ENCODE measurements at places on chromosomes 12 and 14. TPM values are rescaled to one million over a fixed set of nuclear protein-coding genes. Genes with fewer than 3 reads are reported as not detected.

The PLCZ1 gene
- total RNA-seq, result not detected

The OTX2 gene
- total RNA-seq, result not detected

The HOXC12 gene
- not detected for total RNA-seq

The KCNK13 gene
- total RNA-seq, result 0.92 TPM

The VPS29 gene
- total RNA-seq, result 77.7 TPM

The GALNT16 gene
- 15.8 TPM for total RNA-seq

DNA sequence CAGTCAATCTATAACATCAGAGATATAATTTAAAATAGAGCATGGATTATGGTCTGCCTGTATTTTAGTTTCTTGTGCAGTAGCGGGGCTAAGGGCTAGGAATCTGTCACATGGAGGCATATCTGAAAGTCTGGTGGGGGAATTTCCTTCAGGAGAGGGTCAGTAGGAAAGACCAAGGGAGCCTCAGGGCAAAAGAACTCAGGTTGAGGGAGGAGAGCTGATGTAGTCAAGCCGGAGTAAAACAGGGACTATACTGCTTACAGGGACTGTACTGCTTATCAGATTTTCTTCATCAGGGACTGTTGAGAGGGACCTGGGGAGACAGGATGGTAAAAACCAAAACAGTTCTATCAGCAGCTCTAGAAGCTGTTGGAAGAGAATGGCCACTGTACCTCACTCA lies 82.0 kb upstream of the CPM start:
- no peak for DNase-seq

DNA sequence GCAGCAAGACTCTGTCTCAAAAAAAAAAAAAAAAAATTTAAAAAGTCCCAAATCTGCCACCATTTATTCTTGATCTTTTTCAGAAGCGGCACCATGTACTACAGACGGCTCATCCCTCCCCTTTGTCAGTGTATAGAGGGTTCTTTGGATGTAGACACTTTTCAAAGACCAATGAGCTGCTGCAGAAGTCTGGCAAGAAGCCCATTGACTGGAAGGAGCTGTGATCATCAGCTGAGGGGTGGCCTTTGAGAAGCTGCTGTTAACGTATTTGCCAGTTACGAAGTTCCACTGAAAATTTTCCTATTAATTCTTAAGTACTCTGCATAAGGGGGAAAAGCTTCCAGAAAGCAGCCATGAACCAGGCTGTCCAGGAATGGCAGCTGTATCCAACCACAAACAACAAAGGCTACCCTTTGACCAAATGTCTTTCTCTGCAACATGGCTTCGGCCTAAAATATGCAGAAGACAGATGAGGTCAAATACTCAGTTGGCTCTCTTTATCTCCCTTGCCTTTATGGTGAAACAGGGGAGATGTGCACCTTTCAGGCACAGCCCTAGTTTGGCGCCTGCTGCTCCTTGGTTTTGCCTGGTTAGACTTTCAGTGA lies 6.5 kb upstream of the ACACB start:
- DNase-seq, result no peak

- DNase-seq, result no peak
Observed at GRCh38 chr12:122422730-122423257, 325 bp upstream of the CLIP1 start.

DNA sequence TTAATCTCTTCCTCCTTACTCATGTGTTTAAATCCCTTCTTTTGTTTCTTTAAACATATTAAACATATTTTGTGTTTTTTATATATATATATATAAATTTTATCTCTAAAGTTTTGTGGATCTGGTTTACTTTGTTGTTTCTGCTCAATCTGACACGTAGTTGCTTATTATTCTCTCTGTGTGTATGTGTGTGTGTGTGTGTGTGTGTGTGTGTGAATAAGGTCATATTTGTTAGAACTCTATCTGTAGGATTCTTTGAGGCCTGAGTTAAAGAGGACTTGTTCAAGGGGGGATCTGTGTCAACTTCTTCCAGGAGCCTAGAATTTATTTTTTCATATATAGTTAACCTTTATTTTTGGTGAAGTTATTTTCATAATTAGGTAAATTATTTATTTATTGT lies 2.7 kb downstream of the GPR65 start:
- no peak for DNase-seq

GRCh38 chr12:15527201-15528080 lies 205.1 kb downstream of the PTPRO start:
- DNase-seq, result no peak

DNA sequence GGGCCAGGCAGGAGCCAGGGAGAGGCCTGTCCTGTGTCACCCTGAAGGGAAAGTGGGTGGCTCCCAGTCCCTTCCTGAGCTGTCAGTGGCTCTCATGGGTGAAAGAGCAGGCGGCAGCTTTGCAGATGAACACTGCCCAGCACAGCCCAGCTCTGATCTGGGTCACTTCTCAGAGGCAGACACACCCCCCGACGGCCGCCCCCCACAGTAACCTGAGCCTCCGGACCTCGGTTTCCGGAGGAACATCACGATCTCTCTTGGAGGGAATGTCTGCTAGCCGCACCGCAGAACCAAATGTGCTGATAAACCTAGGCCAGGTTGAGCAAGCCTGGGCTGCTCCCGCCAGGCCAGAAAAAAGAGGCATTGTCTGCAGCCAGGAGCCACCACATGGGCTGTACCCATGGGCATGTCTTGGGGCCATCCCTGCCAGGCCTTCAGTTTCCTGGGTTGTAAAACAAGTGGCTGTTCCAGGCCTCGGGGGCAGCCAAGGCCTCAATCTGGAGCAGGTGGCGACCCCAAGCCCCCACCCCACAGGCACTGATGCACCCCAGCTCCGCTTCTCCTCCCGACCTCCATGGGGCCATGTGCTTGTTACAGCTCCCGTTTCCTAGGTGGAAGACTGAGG lies 57.6 kb downstream of the NCOR2 start:
- DNase-seq, result no peak

DNA sequence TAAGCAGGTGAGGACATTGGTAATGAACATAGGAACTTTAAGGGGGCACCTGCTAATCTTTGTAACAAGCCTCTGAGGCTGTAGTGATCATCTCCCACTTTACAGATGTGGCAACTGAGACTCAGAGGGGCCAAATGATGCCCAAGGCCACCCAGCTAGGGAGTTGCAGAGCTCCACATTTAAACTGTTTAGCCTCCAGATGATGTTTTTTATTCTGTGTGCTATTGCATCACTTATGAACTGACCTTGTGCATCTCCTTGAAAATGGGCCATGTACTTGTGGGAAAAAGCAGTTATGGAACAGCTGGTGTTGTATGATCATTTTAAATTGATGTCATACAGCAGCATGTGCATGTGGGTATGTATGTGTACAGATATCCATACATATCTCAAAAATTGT lies 41.4 kb downstream of the TPCN1 start:
- no peak for DNase-seq

DNA sequence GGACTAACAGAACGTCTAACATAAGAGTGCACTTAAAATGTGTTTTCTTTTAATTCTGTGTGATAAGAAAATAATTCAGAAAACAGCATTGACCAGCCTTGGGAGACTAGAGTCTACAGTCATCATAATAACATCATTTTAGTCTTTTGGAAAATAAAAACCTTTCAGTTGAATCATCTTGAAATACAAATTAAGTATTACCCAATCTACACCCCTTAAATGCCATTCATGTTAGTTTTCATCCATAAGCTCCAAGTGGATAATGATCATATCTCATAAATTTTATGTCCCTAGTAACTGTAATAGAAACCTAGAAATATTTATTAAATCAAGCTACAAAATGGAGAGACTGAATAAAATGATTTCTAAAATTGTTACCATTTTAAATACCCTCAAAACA lies 32.4 kb downstream of the EPS8 start:
- DNase-seq, result no peak

- DNase-seq, result no peak
Observed at GRCh38 chr12:12718381-12718759, 1.2 kb downstream of the CDKN1B start.

DNA sequence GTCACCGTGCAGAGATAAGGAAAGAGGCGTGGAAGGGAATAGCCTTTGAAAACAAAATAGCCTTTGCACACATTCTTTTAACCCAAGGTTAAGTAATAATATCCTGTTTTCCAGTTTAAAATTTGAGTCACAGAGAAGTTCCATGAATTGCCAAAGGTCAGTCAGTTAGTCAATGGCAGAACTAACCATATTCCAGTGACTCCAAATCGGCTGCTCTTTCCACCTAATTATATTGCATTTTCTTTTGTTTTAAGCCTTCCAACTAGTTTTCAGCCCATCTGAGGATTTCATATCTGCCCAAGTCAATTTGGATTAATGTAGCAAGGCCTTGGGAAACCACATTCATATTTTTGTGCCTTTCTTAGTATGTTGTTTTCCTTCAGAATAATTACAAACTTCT lies 373.0 kb downstream of the CCDC91 start:
- DNase-seq, result no peak

GRCh38 chr12:25960143-25960542 lies 1.7 kb downstream of the RASSF8 start:
- no peak for DNase-seq

- no peak for DNase-seq
Observed at GRCh38 chr14:95761436-95761835, 47.5 kb upstream of the TCL1A start.

DNA sequence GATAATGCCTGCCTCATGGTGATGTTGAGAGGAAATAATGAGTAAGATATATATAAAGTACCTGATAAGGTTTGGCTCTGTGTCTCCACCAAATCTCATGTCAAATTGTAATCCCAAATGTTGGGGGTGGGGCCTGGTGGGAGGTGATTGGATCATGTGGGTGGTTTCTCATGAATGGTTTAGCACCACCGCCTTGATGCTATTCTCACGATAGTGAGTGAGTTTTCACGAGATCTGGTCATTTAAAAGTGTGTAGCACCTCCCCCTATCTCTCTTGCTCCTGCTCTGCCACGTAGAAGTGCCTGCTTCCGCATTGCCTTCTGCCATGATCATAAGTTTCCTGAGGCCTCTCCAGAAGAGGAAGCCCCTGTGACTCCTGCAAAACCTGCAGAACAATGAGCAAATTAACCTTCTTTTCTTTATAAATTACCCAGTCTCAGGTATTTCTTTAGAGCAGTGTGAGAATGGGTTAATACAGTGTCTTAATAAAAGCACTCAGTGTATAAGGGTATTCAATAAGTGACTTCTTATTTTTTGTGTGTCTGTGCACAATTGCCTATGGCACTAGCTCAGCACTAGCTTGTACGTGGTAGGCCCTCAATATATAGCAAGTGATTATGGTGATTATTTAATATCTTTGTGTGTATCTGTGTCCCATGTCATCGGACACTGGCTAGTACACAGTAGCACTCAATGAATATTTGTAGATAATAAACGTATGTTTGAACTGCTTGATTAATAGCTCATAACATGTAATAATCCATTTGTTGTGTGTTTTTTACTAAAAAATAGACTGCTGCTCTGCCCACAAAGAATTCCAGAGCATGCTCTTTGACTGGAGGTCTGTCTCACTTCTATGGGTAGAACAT lies 138.1 kb upstream of the LMNTD1 start:
- DNase-seq, result no peak

GRCh38 chr12:19402743-19403431 lies 36.4 kb upstream of the AEBP2 start:
- peak; percentile 6 for DNase-seq

DNA sequence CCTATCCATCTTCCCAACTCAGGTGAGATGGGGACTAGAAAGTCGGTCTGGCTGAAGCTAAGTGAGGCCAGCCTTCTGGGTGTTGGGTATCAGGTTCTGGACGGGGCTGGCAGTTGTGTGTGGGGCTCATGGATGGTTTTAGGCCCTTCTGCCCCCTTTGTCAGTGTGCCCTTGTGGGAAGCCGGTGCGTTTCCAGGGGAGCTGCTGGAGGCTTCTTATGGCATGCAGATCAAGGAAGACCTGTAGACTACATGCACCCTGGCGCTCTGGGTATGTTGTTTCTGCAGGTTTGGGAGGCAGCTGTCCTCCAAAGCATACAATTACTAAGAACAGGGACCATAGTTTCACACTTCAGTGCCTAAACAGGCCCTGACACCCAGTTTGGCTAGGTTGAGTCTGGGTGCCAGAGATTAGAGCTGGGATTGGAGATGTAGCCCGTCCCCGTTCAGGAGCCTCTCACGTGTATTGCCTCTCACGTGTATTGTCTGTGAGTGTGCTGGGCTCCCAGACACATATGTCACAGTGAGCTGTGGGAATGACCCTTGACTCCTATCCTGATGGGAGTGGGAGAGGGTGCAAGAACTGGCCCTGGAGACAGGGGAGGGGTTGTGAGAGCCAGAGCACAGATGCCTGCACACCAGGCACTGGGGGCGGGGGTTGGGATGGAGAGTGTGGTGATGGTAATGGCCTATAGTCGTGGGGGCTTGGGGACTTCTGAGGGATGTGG lies 84.4 kb downstream of the SLC25A47 start:
- DNase-seq, result no peak

Data from thoracic aorta (tissue), 2 donors.